ENCODE measurements at places on chromosomes 12 and 14.

- DNase-seq = no peak
Measured at GRCh38 chr12:48937170-48937569, 11.9 kb upstream of the FKBP11 start.

GRCh38 chr14:28254768-28255167 is 511.8 kb upstream of the FOXG1 start:
- DNase-seq = no peak

GRCh38 chr12:112214064-112214463 is 88.7 kb downstream of the TRAFD1 start:
- no peak for DNase-seq

DNA sequence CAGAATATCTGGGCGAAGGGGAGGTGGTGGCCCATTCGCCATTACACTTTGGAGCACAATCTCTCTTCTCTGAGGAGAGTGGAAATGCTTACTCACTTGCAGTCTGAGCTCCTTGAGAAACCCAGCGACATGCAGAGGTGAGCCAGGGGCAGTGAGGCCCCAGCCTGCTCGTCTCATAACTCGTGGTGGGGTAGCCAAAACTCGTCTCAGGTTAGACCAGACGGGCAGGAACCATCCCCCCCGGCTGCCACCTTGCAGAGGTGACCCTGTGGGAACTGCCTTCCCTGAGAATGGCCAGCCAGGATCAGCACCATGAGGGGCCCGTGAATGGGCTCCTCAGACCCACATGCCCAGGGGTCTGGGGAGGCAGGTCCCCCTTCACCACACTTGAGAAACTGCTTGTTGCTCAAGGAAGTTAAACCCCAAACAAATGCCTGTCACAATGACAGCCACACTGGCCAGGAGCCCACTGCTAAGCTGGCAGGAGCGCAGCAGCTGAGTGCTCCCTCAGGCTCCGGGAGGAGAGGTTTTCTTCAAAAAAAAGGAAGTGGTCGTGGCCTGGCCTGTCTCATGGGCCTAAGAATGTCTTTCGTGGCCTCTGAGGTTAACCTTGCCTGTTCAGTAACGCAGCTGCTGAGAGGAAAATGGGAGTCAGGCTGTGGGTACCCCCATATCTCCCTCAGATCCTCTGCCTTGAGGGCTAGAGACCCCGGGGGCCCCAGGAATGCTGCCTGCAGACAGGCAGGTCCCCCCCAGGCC is 9.2 kb upstream of the ALDH2 start:
- DNase-seq = no peak

DNA sequence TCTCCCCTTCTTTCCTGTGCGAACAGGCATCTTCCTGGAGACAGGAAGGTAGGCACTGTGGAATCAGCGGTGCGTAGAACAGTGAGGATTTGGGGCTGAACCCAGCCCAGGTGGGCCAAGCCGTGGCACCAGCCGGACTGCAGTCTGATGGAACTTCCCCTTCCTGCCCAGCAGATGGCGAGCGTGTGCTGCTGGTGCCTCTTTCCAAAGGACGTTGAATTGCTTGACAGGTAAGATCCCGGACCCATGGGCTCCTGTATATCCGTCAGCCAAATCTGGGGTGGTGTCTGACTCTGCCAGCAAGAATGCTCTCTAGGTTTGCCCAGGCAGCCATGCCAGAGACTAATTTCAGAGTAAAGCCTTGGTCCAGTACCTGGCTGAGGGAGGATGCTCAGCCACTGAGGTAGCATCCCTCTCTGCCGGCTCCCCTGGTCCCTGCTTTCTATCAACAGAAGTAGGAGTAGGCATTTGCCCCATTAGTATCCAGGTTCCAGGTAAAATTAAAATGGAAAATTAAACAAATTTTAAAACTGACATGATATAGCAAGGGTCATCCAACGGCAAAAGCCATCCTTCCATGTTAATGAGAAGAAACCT is 21.1 kb upstream of the KCNA5 start:
- DNase-seq = no peak

DNA sequence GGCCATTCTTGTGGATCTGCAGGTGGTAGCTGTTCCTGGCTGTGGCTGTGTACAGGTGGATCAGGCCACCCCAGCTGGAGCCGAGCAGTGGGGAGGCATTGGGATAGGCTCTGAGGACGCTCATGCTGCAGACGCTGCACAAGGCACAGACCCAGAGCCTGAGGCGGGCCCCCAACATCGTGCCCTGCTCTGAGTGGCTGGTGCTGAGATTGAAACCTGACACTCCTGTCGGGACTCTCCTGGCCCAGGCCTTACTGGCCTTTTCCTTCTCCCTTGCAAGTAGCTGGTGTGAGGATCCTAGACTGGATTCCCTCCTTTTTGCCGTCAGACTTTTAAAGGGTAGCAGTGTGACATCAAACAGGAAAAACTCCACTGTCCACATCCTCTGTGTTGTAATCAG is at the start of gene FGF23:
Gene FGF23 (minus strand): TSS at position 308 of the 400 bp plus-strand sequence. CDS start 130 bp downstream, at position 178.
- no peak for DNase-seq

- no peak for DNase-seq
Measured at GRCh38 chr12:109458771-109459208, 18.3 kb downstream of the KCTD10 start.

DNA sequence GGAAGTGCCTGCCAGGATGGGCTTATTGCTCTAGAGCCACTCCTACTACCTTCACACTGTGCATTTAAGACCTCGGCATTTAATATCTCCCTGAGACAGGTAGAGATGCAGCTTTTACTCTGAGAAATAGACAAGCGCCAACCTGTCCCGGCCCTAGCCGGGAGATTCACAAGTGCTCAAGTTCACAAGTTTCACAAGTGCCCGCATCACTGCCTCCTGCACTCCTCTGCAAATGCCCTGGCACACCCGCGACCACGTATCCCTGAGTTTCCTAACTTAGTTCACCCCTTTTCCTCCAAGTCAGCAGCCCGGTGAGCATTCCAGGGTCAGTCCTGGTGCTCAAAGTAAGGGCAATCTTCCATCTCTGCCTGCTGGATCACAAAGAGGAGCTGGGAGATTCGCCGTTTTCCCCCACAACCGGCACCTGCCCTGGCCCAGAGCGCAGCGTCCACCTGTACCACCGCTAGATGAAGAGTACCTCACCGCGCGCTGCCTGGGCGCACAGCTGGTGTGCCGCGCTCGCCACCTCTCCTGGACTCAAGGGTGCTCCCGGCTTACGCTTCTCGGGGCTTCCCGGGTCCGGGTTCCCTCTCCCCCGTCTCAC is 5.0 kb upstream of the SLC38A4 start:
- DNase-seq = no peak

DNA sequence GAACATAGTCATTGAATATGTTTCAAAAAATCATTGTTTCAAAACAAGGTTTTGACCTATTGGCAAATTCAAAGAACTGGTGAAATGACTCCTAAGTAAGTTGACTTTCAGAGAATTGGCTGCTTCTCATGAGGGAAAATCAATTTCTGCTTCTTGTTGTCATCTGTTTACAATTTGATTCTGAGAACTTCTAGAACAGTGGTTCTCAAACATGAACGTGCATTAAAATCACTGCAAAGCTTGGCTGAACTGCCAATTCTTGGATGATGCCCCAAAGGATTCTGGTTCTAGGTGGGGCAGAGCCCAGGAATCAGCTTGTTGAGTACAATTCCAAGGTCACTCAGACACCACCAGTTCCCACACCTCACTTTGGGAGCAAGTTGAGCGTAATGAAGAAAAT is 83.9 kb downstream of the ZFP36L1 start:
- DNase-seq = no peak

DNA sequence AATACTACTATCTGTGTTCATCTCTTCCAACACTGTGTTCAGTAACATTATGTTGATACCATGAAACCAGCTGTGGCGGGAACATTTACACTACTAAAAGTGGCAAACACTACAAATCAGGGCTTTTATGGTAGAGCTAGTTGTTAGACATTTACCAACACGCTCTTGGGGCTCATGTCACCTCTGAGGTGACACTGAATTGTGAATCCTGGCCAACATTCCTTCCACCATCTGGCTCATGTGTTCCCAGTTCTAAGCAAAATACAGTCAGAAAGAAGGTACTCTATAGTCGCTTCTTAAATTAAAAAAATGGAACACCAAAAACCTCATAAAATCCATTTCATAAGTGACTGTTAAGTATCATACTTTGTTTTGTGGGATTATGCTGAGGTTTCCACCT is 436.6 kb downstream of the FUT8 start:
- no peak for DNase-seq

DNA sequence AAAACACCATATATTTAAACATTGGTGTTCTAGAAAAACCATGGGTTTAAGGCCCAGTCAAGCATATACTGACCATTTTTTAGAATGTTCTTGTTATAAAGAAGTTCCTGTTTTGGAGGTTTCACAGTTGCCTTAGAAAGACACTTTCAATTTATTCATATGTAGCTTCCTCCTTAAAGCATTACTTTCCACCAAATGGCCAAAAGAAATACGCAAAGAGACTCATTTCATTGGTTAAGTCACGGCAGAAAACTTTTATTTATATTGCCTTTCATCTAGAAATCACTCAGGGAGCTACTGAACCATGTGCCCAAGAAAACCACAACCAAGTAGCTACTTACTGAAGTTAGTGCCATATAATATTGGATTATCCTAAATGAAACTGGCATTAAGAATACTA is 40.0 kb downstream of the MYBPC1 start:
- DNase-seq = no peak

DNA sequence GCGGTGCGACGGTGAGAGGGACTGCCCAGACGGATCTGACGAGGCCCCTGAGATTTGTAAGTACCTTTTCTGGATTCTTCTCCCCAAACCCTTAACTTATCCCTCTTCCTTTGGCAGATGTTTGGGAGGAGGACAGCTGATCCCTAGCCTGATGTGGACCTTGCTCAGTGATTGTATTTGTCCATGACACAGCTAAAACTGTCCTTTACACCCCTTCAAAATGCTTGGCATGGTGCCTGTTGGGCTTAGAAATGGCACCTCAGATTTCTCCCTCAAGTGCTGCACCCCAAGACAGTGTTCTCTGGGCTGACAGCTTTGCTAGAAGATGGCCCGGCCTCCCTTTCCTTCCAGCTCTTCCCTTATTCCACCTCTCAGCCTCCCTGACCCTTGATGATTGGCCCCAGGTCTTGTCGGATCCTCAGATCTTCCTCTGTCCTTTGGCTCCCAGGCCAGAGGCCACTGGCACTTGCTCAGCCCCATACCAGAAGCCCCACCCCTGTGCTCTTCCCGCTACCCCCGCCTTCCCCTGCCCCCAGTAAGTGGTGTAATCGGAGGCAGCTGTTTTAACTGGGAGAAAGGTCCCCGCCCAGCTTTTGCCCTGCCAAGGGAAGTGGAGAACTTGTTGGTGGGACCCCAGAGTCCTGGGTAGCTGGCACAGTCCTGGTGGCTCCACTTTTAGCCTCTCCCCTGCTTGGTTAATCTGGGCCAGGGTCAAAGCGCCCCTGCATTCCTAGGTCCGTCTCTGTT is 8.7 kb downstream of the LRP1-AS start:
- no peak for DNase-seq

GRCh38 chr14:103019826-103020225 is 37.5 kb downstream of the CDC42BPB start:
- no peak for DNase-seq

GRCh38 chr12:124904306-124905098 is 9.9 kb downstream of the UBC start:
- DNase-seq = no peak

DNA sequence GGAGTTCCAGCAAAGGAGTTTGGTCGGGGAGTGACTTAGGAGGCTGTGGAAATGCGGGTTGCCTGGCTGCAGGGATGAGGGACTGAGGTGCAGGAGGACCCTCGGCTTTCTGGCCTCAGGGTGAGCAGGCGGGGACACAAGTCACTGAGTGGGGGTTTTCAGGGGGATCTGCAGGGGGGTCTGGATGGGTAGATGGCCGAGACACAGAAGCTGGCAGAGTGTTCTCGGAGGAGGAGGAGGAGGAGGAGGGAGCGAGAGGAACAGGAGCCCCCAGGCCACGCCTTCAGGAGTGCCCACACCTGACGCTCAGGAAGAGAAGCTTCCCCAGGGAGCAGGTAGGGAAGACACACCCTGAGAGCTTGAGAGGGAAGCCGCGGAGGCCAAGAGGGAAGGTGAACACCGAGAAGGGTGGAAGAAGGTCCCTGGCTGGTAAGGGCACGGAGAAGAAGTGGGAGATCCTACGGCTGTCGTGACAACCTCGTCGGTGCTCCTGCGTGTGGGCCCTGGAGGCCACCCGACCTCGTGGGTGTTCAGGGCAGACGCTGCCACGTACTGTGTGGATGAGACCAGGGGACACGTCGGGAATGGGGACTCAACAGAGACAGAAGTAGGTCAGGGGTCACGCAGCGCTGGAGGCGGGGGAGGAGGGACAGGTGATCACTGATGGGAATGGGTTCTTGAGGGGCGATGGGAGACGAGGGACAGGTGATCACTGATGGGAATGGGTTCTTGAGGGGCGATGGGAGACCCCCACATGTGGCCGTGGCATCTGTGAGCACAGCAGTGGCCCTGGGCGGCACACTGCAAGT is 109.4 kb downstream of the PIWIL1 start:
- DNase-seq = no peak

DNA sequence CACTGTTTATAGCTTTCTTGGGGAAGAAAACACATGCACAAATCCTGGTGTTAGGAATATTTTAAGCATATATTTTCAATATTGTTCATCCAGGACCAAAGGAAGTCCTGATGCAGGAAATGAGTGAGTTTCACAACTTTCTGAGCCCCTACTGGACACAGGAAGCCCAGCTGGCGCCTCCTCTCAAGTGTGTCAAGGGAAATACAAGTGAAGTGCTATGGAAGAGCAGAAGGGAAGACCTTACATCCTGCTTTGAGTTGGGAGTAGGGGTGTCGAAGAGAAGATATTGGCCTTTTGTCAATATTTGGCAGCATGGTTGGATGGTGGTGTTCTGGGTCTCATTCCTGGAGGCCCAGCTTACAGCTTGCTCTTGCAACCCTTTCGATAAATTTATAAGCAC is 66.1 kb upstream of the ZDHHC17 start:
- no peak for DNase-seq

DNA sequence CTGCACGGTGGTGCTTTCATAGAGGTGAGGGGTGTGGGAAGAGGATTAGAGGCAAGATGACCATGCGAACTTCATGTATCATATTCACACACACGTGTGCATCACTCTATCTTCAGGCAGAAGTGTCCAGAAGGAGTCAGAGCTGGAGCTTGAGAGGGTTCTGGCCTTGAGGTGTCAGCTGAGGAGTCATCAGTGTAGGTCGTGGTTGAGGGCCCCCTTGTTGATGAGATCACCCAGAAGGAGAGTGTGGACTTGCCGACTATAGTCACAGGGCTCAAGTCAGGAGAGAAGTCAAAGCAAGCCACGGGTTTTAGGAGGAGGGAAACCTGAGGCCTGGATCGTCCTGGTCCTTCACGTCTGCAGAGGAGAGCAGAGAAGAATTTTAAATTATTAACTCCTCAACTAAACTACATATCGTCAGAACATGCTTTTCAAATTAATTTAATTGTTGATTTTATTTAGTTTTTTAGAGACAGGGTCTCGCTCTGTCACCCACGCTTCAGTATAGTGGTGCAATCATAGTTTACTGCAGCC is 25.4 kb downstream of the EML1 start:
- no peak for DNase-seq

GRCh38 chr14:103185051-103186029 is 62.1 kb downstream of the TNFAIP2 start:
- no peak for DNase-seq

DNA sequence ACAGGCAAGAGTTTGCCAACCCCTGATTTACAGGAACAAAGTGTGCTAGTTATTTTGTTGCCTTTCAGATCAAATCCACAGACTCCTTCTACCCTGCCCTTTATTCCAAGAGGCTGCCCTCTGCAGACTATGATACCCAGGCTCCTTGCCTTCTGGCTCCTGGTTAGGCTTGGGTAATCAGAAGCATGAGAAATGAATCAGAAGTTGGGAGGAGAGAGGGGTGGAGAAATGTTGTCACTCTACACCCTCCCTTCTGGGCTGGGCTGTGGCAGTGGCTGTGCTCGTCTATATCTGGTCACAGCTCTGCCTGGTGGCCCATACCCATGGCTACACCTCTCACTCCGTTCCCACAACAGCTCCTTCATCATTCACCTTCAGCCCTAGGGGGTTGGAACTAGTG is 204.6 kb upstream of the PLXNC1 start:
- no peak for DNase-seq
